Stimulated activated CD8-positive, alpha-beta memory T cell treated with anti-CD3 and anti-CD28 coated beads, Interleukin-4, amount 100 ng/mL, for 48 hours (primary cell): ENCODE measurements at places on chromosomes 7 and 10.

- no peak for DNase-seq
These were observed 36.7 kb upstream of the PSAP start for GRCh38 chr10:71887743-71888142.

- no peak for DNase-seq
These were observed 1.2 kb upstream of the DNAJC9 start for GRCh38 chr10:73248259-73248724.

DNA sequence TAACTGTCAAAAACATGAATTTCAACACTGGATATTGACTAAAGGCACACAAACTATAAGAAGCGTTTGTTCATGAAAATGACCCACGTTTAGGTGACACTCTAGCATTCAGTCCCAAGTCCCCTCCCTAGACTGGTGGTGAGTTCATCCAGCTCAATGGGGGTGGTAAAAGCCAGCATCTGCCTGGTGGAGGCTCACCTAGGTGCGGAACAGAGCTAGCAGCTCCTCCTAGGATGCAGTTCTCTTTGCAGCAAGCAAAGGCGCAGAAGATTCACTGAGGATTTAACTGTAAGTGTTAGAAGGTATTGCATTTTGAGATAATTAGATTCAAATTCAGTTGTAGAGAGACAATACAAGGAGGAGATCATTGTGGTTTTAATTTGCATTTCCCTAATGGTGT lies 87.6 kb downstream of the VSTM2A start:
- DNase-seq = no peak

DNA sequence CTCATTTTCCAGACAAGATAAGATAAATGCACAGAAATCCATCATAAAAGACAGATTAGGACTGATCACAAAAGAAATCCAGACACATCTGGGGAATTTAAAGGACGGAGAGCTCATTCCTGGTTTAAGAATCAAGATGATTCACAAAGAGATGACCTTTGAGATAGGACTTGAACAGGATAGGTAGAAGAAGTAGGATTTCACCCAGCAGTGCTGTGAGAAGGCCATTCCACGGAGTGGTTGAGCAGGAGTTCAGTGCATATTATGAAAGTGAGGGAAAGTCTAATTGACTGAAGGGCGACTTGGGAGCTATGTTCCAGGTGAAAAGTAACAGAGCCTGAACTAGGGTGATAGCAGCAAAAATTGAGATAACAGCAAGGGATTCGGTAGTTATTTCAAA lies 73.7 kb downstream of the GAD2 start:
- no peak for DNase-seq

DNA sequence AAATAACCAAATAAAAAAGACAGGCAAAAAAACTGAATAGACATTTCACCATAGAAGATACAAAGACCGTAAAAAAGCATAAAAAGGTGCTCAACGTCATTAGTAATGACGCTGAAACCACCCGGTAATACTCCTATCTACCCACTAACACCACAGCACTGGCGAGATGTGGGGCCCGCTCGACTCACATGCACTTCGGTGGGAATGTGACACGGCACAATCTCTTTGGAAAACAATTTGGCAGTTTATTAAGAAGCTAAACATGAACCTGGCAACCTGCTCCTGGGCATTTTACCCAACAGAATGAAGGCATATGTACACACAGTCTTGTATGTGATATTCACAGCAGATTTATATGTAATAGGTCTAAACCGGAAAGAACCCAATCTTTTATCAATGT lies 42.8 kb upstream of the NCAPG2 start:
- DNase-seq = no peak

- no peak for DNase-seq
These were observed 369.2 kb downstream of the GFRA1 start for GRCh38 chr10:115903845-115904244.

- no peak for DNase-seq
These were observed 4.9 kb downstream of the FAM53B start for GRCh38 chr10:124739119-124739921.

DNA sequence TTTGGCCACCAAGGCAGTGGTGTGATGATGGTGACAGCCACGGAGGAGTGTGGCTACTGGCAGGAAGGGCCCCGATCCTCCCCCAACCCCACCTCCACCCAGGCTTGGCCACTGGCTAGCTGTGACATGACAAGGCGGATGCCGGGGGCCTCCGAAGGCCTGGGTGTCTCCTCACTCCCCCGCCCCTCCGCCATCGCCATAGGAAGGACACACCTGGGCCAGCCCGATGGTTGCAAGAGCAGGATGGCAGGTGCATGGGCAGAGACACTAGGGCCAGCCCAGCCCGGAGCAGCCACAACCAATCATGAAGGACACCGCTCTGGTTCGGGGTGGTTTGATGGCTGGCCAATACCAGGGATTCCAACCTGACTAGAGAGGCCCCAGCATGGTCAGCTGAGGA lies 81.0 kb downstream of the PTPRN2 start:
- DNase-seq = no peak

- DNase-seq = no peak
These were observed 15.6 kb upstream of the TAS2R41 start for GRCh38 chr7:143462045-143462444.

GRCh38 chr7:129536323-129536722 lies 34.0 kb downstream of the SMKR1 start:
- DNase-seq = peak; percentile 32

DNA sequence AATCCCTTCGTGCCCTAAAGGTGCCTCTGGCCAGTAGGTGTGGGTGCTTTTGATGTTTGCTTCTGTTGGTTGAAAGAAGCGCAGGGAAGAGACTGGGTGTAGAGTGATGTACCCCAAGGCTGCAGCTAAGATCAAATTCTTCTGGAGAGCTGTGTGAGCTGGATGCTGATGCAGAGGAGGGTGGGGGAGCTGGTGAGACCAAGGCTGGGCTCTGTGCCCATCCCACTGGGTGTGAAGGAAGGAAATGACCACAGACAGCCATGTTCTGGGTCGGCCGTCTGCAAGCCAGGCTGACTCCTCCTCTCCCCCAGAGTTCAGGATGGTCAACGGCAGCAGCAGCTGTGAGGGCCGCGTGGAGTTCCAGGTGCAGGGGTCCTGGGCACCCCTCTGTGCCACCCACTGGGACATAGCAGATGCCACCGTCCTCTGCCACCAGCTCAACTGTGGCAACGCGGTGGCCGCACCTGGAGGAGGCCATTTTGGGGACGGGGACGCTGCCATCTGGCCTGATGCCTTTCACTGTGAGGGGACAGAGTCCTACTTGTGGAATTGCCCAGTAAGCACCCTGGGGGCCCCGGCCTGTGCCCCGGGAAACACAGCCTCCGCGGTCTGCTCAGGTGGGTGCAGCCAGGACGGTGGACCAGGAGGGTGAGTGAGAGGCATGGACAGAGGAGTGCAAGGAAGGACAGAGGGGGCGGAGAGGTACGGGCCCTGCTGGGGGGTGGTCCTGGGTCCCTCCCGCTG lies 5.1 kb downstream of the SCART1 start:
- DNase-seq = no peak

GRCh38 chr7:151570366-151570915 lies 50.7 kb upstream of the RHEB start:
- DNase-seq = no peak

- DNase-seq = no peak
These were observed 424.3 kb downstream of the KIF20B start for GRCh38 chr10:90125456-90126255.

- no peak for DNase-seq
These were observed 434.3 kb upstream of the AKR1E2 start for GRCh38 chr10:4391683-4392082.

DNA sequence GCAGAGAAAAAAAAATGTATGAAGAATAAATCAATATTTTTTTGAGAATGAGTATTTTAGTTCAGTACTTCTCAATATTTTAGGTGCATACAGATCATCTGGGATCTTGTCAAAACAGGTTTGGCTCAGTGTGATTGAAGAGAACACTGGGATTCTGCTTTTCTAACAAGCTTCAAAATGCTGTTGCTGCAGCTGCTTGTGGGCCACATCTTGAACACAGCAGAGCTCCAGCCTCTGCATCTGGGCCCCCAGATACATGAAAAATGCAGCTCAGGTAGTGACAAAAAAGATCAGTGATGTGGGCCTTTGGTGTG lies 1177.1 kb upstream of the C7orf33 start:
- no peak for DNase-seq

DNA sequence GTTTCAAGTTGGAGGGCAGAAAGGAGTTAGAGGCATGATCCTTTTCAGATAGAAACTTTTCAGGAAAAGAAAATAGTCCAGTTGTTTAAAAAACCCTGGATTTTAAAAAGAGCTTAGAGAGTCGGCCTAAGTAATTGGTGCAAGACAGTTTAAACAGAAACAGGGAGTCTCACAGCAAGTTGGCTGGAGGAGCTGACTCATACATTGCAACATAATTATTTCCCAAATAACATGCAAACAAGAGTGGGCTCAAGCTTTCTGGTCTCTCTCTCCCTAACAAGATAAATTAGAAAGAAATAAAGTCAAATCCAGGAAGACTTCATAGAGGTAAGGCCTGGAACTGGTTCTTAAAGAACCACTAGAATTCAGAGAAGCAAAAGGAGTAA lies 100.3 kb upstream of the AGBL3 start:
- no peak for DNase-seq

GRCh38 chr7:159094919-159095915 lies 49.5 kb downstream of the VIPR2 start:
- no peak for DNase-seq

DNA sequence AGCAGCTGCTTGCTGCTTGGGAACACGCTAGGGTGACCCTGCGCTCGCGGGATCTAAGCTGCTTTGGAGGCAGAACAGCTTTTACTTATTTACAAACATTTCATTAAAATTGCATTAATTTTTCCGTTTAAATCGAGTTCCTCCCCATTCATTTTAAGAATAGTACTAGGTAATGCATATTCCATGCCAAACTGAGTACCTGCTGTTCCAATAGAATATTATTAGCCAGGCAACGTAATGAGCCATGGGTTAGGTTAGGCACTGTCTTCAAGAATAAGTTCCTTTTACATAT lies 860 bp downstream of the EXOC6 start:
- DNase-seq = no peak

DNA sequence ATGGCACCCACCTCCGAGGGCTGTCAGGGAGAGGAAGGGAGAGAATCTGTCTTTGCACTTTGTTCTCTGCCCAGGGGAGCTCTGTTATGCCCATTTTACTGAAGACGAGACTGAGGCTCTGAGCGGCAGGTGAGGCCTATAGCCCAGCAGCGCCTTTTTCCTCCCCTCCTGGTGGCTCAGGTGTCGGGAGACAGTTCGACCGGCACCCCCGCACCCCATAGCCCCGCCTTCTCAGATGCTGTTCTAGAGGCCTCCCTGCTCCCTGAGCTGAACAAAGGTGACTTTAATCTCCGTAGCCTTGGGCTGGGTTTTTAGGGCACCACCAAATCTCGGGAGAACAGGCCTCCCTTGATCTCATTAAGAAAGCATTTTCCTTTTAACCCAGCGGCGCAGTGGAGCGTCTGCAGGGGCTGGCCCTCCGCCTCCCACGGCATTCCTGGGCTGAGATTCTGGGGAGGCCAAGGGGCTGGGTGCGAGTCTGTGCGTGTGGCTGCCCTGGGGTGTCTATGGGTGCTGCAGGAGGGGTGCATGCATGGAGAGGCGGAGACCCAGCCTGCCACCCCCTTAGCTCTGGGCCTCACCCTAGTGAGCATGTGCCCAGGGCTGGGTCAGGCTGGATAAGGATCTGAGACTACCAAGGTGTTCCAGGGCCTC lies 3.3 kb downstream of the LFNG start:
- peak; percentile 62 for DNase-seq

DNA sequence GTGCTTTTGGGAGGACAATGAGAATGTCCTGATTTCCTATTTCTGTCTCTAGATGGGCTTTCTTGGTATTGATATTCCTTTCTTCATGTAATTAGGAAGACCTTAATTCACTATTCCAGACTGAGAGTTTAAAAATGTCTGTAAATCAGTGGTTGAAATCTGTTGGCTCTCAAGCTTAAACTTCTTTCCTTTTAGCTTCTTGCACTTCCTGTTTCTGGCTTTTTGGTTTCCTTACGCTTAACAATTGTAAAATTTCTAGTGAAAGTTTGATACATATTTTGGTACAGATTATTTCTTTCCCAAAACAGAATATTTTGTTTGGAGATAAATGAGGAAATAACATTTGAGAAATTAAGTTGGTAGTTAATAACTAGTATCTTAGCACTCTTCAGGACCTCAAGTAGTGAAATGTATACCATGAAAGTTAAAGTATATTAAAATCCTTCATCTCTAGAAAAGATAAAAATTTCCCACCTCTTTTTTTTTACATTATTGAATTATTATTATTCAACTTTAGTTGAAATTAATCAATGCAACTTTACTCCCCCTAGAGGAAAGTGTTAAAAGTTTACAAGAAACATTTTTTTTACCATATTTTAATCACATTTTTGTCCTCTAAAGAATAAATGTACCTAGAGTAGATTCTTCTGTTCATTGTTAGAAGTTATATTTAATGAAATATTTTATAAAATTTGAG lies 137.2 kb downstream of the PHTF2 start:
- DNase-seq = no peak

- DNase-seq = no peak
These were observed 56.5 kb downstream of the LMBR1 start for GRCh38 chr7:156836443-156836842.

DNA sequence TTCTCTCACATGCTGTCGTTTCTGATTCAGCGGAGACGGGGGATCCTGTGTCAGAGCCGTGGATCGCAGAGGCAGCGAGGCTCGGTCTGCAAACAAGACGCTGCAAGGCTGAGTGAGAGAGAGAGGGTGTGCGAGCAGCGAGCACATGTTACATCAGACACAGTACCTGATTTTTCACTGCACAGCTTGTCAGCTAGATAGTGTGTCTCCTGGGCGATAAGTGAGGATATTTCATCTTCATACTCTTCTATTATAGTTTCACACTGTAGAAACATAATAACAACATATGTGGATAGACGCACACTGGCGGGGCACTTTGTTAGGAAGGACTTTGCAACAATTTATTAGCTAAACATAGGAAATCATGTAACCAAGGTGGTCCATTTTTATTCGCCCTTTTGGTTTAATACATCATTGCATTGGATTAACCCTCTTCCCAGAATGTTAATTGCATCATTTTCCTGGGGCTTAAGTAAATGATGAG lies 39.5 kb downstream of the CNPY1 start:
- DNase-seq = no peak

- no peak for DNase-seq
These were observed 5.6 kb downstream of the DOCK1 start for GRCh38 chr10:126910798-126911197.

- no peak for DNase-seq
These were observed 118.7 kb upstream of the GDF10 start for GRCh38 chr10:47181052-47181849.

- DNase-seq = no peak
These were observed 11.7 kb downstream of the SEMA3C start for GRCh38 chr7:80907141-80907601.

DNA sequence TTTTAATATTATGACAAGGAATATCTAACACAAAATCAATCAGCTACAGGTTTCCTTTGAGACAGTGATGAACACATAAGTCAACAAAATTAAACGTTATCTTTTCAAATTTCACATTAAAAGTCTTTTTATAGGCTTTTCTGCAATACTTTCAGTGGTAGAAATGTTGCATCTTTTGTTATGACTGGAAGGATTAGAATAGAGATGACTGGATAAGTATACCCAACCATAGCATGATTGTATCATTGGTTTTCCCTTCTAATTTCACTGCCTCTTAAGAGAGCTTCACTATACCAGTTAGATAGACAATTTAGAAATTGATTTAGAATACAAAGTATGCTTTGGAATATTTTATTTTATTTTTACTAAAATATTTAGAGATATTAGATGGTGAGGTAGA lies 273.9 kb downstream of the PHF14 start:
- DNase-seq = no peak
